Fibroblast of lung (primary cell): ENCODE measurements at places on chromosomes 7 and 10. TPM values are rescaled to one million over a fixed set of nuclear protein-coding genes. Genes with fewer than 3 reads are reported as not detected.

GRCh38 chr7:127894588-127894987, 136.6 kb downstream of the LRRC4 start:
- H3K4me3 ChIP-seq: no peak overlapping the region
- H3K27ac ChIP-seq: no peak overlapping the region
- H3K4me1 ChIP-seq: peaks cover 2% of the 10 kb centered on the region
- DNase-seq: no peak
- H3K27me3 ChIP-seq: no peaks in the 10 kb centered on the region

DNA sequence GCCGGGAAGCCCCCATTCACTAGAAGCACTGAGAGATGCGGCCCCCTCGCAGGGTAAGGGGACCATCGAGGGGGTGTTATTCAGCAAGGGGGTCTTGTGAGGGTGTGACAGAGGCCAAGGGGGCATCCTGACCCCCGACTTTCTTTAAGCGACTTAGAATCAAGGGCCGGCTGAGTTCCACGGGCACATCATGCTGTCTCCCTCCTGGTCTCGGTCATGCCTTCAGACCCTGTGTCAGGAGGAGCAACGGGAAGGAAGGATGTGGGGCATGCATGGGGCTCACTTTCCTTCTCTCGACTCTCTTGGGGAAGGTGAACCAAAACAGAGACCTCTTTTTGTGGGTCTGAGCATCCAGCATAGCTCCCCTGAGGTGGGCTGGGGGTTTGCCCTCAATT, 2.5 kb downstream of the ACSL5 start:
- no peak for DNase-seq
- no peak overlapping the region for H3K4me3 ChIP-seq
- no peaks in the 10 kb centered on the region for H3K36me3 ChIP-seq

DNA sequence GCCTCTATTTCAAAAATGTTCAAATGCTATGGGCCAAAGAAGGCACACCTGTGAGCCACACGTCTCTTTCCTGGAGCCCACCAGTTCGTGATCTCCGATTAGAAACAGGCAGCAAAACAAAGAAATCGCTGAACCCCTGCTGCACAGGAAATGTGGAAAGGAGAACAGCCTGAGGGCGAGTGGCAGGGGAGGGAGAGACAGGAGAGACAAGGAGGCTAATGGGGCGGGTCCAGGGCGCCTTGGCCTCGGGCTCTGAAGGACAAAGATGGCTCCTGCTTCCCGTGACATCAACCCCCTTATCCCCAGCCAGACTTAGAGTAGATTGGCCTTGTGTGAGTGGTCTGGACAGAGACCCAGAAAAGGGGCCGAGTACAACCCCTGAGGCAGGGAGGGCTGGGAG, 62.4 kb upstream of the DOCK1 start:
- no peaks in the 10 kb centered on the region for H3K27me3 ChIP-seq
- no peaks in the 10 kb centered on the region for H3K4me1 ChIP-seq
- no peak for DNase-seq
- no peak overlapping the region for H3K27ac ChIP-seq

DNA sequence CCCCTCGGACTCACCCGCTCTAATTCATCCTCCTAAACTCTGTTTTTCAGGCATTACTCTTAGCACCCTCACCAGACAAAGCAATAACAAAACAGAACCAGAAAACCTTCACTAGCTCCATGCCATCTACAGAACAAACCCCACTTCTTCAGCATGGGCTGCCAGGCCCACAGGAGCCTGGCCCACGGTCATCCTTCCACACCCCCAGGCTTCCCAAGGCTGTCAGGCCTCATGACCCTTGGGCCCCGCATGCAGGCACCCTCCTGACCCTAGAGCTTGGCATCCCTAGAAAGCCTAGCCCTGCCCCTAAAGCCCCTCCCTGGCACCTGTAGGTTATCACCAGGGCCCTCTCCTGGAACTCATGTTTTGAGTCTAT, 59.6 kb downstream of the PRKAG2 start:
- no peak overlapping the region for H3K27ac ChIP-seq
- H3K36me3 ChIP-seq: no peaks in the 10 kb centered on the region
- DNase-seq: no peak
- H3K4me1 ChIP-seq: no peaks in the 10 kb centered on the region

The FFAR4 gene
- not detected in 2 replicates for polyA plus RNA-seq

GRCh38 chr7:50367570-50367969, 63.1 kb downstream of the IKZF1 start:
- H3K36me3 ChIP-seq: no peaks in the 10 kb centered on the region
- no peaks in the 10 kb centered on the region for H3K27me3 ChIP-seq
- no peak overlapping the region for H3K4me3 ChIP-seq
- H3K4me1 ChIP-seq: no peaks in the 10 kb centered on the region
- DNase-seq: no peak

DNA sequence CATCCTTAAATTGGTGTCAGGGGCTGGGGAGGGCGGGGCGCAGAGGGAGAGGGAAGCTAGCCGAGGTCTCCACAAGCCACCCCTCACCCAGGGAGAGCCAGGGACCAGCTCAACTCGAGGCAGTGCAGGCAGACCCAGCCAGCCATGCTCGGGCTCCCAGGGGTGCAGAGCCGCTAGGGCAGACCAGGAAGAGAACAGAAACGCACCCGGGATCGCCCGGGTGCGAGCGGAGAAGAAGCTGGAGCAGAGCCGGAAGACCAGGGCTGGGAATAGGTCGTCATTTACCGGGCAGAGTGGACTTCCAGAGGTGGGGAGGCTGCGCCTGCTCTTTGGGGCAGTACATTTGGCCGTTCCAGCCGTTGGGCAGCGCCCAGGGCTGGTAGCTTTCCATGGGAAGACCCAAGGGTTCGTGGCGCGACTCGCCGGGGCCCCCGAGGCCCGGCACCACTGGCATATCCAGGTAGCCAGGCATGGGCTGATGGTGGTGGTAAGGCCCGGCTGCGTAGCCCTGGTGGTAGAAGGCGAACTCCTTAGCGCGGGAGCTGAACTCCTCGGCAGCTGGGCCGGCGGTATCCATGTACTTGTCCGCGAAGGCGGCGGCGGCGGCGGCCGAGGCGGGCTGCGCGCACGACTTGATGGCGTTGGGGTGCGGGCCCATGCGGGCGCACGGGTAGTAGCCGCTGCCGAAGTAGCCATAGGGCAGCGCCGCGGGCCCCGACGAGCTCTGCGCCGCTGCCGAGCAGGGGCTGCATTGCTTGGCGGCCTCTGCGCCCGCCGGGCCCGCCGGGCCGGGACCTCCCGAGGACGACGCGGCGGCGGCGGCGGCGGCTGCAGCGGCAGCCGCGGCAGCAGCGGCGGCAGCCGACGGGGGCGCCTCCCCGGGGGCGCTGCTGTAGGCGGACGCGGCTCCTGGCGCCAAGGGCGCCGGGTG, 755 bp downstream of the HOXA13 start:
- no peak overlapping the region for H3K27ac ChIP-seq
- H3K36me3 ChIP-seq: no peaks in the 10 kb centered on the region
- no peak for DNase-seq
- no peak overlapping the region for H3K4me3 ChIP-seq
- no peaks in the 10 kb centered on the region for H3K4me1 ChIP-seq

The AKR1C2 gene
- 12.1 and 14.6 TPM in 2 replicates for polyA plus RNA-seq

DNA sequence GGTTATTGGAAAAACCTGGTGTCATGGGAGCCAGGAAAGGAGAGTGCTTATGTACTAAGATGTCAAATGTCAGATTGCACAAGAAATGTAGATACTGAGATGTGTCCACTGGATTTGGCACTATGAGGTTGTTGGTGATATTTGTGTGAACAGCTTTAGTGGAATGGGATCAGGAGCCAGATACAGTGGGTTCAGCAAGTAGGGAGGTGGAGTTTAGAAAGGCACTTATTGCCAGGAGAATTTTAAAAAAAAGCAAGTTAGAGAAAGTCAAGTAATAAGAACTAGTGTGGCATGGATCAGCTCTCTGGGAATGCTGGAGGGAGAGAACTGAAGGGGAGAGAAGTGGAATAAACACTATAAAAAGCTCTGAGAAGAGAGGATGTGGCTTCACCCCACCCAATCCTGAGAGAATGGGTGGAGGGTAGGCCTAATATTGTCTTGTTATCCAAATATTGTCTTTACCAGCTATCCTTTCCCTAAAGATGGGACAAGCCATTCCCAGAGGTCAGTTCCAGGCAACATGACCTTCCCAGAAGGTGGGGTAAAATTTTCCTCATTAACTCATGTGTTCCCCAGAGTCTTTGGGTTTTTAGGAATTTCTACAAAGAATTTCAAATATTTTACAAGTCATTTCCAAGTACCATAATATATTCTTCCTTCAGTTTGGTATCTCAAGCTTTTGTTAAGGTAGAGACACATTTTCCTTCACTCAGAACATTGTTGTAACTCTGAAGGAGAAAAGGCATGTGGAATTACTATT, 42.3 kb downstream of the ENTPD1 start:
- no peaks in the 10 kb centered on the region for H3K36me3 ChIP-seq
- no peaks in the 10 kb centered on the region for H3K4me1 ChIP-seq
- DNase-seq: no peak
- H3K27ac ChIP-seq: no peak overlapping the region
- no peaks in the 10 kb centered on the region for H3K27me3 ChIP-seq

DNA sequence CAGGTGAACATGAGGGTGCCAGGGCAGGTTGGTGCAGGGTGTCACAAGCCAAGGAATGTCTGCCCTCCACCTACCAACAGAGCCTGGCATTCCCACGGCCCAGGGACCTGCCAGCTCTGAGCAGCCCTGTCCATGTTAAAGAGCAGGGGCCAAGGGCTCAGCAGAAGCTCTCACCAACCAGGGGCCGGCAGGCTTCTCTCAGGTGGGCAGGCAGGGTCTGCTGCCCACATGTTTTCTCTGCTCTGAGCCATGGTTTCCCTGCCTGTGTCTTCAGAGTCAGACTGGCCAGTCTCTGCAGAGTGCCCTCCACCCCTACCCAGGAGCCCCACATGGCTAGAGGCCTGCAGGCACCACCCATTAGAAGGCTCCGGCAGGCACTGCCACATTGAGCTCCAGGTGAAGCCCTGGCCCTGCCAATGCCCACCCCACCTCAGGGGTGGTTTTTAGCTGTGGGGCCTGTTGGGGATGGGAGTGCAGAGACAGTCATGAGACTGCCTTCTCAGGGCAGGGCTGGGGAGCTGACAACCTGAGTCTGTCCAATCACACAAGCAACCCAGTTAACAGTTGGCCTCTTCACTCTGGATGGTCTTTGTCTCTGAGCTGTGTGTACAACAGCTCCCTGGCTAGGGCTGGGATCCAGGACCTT, 135.9 kb downstream of the ARHGAP22 start:
- DNase-seq: no peak
- no peak overlapping the region for H3K27ac ChIP-seq
- H3K4me3 ChIP-seq: no peak overlapping the region
- peaks cover 4% of the 10 kb centered on the region for H3K4me1 ChIP-seq
- H3K27me3 ChIP-seq: no peaks in the 10 kb centered on the region

- H3K27ac ChIP-seq: no peak overlapping the region
- no peaks in the 10 kb centered on the region for H3K27me3 ChIP-seq
- H3K36me3 ChIP-seq: no peaks in the 10 kb centered on the region
- H3K4me1 ChIP-seq: no peaks in the 10 kb centered on the region
These were observed 228.6 kb downstream of the VTI1A start for GRCh38 chr10:112675560-112676083.

The RBP3 gene
- polyA plus RNA-seq: not detected in 2 replicates

The H2BK1 gene
- polyA plus RNA-seq: not detected in 2 replicates

The CCDC3 gene
- polyA plus RNA-seq: 0.36 and 0.65 TPM in 2 replicates

- DNase-seq: peak; percentile 87
- peak overlapping the region; percentile 75 for H3K27ac ChIP-seq
- peaks cover 22% of the 10 kb centered on the region for H3K4me1 ChIP-seq
- no peak overlapping the region for H3K4me3 ChIP-seq
These were observed 480.2 kb downstream of the KCNMA1 start for GRCh38 chr10:77157248-77158019.

DNA sequence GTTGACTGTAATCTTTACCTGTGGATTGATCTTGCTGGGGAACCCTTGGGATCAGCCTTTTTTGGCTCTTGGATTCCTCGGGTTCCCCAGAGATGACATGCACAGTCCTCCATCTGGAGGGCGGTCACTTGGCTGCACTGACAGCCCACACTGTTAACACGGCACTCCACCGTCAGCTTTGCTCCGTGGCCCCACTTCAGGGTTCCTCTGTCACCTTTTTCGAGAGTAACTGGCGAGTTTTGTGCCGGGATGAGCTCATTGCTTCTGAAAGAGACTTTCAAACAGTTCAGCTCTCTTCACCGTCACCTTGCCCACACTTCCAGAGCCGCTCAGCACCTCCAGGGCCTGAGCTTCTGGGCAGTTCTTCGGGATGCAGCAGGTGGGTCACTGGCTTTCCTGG, 42.4 kb downstream of the PROSER2 start:
- H3K36me3 ChIP-seq: no peaks in the 10 kb centered on the region
- H3K27ac ChIP-seq: no peak overlapping the region
- H3K27me3 ChIP-seq: no peaks in the 10 kb centered on the region
- no peak overlapping the region for H3K4me3 ChIP-seq
- no peaks in the 10 kb centered on the region for H3K4me1 ChIP-seq
- DNase-seq: no peak

- H3K4me1 ChIP-seq: no peaks in the 10 kb centered on the region
- no peak overlapping the region for H3K4me3 ChIP-seq
- no peak for DNase-seq
- H3K36me3 ChIP-seq: no peaks in the 10 kb centered on the region
- H3K27me3 ChIP-seq: peaks cover 9% of the 10 kb centered on the region
These were observed 15.2 kb downstream of the IL2RA start for GRCh38 chr10:6046773-6047611.

DNA sequence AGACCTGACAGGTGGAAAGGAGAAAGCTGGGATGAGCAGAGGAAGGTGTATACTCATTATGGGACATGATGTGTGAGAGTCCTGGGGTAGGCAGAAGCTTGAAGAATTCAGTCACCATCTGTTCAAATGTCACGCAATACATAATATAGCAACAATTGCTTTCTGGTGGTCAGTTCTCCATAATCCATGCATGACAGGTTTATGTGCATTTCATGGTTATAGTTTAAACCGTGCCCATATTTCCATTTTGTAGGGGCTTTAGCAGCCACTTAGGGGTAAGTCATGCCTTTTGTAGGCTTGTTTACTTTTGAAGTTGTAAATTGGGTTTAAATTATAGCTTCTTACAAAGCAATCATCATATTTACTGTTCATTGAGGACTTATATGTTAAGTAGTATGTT, 158.8 kb downstream of the NXPH1 start:
- H3K36me3 ChIP-seq: no peaks in the 10 kb centered on the region
- H3K27ac ChIP-seq: no peak overlapping the region
- H3K27me3 ChIP-seq: no peaks in the 10 kb centered on the region
- no peak overlapping the region for H3K4me3 ChIP-seq
- no peaks in the 10 kb centered on the region for H3K4me1 ChIP-seq

GRCh38 chr10:17523917-17524316, 69.5 kb upstream of the ST8SIA6 start:
- no peak overlapping the region for H3K27ac ChIP-seq
- H3K4me3 ChIP-seq: no peak overlapping the region
- H3K27me3 ChIP-seq: no peaks in the 10 kb centered on the region
- no peaks in the 10 kb centered on the region for H3K36me3 ChIP-seq
- DNase-seq: no peak

GRCh38 chr7:148772297-148773089, 73.8 kb downstream of the CUL1 start:
- H3K4me3 ChIP-seq: no peak overlapping the region
- H3K36me3 ChIP-seq: peaks cover 3% of the 10 kb centered on the region
- peak overlapping the region; percentile 3 for H3K27ac ChIP-seq
- no peaks in the 10 kb centered on the region for H3K27me3 ChIP-seq
- peak; percentile 87 for DNase-seq

The EPHA1 gene
- 0.05 and 0.09 TPM in 2 replicates for polyA plus RNA-seq

- H3K36me3 ChIP-seq: peaks cover 12% of the 10 kb centered on the region
- H3K27me3 ChIP-seq: no peaks in the 10 kb centered on the region
- no peak overlapping the region for H3K4me3 ChIP-seq
- peak; percentile 40 for DNase-seq
- no peaks in the 10 kb centered on the region for H3K4me1 ChIP-seq
- peak overlapping the region; percentile 23 for H3K27ac ChIP-seq
These were observed 23.4 kb downstream of the COX15 start for GRCh38 chr10:99708428-99709012.
